ENCODE measurements at places on chromosomes 6 and 20.

DNA sequence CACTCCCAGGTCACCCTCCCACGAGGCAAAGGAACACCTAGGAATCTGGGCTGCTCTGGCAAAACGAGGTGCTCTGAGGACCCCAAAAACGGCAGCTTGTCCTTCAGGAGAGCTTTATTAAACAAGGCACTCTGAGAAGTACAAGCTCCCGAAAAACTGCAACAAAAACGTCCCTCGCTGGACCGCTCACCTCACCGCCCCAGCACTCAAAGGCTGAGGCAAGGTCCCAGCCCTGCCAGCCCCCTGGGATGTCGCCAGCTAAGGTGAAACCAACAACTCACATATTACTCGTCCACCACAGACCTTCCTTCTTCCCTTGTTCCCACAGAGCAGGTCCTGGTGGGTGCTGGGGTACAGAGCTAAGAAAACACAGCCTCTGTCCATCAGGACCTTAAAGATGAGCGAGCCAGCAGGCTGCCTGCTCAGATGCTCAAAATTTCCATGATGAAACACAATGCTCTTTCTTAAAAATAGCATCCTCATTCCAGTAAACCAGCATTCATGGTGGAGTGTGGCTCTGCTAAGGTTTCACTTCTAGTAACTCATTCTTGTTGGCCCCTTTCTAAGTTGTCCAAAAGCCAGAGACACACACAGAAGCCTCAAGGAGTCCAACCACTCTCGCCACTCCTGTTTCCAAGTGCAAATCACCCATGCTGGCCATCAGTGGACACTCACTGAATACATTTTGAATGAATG, 35.9 kb downstream of the ATP9A start:
- no peak for DNase-seq

GRCh38 chr6:5782783-5783547, 223.8 kb downstream of the NRN1 start:
- peak; percentile 36 for DNase-seq

- no peak for DNase-seq
Observed at GRCh38 chr6:49839957-49840356, 26.4 kb downstream of the CRISP1 start.

GRCh38 chr20:53805895-53806384, 212.3 kb upstream of the ZNF217 start:
- DNase-seq = no peak

GRCh38 chr6:146860583-146860982, 261.8 kb downstream of the ADGB start:
- peak; percentile 83 for DNase-seq

All from NCI-H146 (cell line).